Transverse colon (tissue), 4 donors: ENCODE measurements at places on chromosomes 6 and 20.

DNA sequence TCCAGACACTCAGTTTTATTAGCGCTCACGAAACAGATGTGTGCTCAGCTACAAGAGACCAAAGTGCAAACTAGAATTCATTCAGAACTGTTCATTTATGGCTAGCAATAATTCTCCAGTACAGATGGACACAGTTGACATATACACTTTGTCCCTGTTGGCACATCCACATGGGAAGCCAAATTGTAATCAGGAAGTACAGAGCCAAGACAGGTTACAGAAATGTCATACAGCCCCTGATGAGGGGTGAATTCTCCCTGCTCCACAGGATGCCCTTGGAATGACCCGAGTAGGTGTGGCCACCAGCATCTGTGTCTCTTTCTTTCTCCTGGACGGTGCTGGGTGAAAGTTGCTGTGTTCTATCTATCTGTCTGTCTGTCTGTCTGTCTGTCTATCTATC is 7.6 kb downstream of the DHX35 start:
- peak; percentile 57 for DNase-seq

- peak; percentile 33 for DNase-seq
These were observed 7.5 kb downstream of the SNX5 start for GRCh38 chr20:17960927-17961586.

DNA sequence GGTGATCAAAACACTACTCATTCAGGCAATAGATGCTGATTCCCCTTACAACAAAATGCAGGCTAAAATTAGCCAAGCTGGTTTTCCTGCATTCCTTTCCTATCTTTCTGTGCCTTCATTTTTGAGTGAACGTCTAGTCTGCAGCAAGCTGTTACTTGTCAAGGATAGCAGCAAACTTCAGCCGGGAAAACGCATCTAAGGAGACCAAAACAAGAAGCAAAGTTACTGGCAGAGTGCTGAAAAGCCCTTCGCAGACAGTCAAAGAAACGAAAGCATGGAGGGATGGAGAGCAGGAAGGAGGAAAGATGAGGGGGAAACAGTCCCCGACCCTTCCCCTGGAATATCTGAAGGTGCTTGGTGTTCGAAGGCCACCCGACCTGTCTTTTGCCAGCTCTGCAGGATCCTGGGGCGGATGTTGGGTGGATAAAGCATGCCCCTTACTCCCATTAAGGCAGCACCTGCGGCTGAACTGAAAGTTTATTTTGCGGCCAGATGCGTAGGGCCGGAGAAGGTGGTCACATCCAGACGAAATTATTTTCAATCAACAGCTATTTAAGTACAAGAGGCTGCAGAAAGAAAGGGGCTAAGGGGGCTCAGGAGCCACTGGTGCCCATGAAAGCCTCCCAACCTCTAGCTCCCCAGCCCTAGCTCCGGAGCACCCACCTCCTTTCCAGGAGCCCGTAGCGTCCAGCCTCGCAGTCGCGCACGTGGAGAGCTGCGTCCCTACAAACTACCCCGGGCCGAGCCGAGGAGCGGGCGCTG is 538 bp downstream of the FERMT1 start:
- peak; percentile 14 for DNase-seq

GRCh38 chr6:126721581-126722160 is 381.8 kb downstream of the CENPW start:
- DNase-seq, result no peak

DNA sequence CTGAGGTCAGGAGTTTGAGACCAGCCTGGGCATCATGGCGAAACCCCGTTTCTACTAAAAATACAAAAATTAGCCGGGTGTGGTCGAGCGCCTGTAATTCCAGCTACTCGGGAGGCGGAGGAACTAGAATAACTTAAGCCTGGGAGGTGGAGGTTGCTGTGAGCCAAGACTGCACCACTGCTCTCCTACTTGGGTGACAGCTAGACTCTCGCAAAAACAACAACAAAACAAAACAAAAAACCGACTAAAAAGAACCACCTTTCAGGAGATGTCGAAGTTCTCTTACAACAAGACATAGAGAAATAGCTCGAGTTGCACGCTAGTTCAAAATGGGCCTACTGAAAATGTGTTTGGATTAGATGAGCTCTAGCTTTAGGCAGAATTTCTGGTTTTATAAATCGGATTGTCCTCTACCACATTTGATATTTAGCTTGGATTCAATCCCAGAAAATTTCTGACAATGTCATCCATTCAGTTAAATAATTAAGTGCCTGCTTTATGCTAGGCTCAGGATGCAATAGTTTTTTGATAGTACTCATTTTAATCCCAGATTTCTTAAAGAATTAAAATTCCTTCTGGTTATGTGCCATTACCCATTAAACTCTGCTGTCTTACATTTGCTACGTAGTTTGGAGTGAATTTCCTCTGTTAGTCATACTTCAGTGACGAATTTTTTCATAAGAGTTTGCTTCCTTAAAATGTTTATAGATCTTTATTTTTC is 137.5 kb upstream of the SHLD1 start:
- no peak for DNase-seq

- DNase-seq, result no peak
These were observed 381.8 kb downstream of the KIF16B start for GRCh38 chr20:16191496-16191895.

GRCh38 chr6:122734529-122735395 is 44.8 kb upstream of the FABP7 start:
- no peak for DNase-seq

DNA sequence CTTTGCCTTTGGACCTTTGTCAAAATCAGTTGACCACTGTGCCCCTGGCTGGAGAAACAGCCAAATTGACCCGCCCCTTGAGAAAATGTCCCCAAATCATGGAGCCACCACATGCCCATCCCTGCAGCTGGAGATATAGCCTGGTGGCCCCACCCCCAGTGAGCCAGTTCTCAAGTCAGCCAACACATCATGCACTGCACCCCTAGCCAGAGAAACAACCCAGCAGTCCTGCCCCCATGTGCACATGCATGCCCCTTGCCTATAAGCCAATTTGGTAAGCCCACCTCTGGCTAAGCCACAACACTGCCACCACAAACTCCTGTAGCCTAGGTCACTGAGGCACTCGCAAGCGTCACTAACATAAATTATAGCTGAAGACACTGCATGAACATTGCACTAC is 174.2 kb upstream of the ECI2 start:
- no peak for DNase-seq

- no peak for DNase-seq
These were observed 411.0 kb downstream of the SYNE1 start for GRCh38 chr6:152226119-152226518.

GRCh38 chr6:41103847-41104246 is 31.1 kb downstream of the NFYA start:
- no peak for DNase-seq

DNA sequence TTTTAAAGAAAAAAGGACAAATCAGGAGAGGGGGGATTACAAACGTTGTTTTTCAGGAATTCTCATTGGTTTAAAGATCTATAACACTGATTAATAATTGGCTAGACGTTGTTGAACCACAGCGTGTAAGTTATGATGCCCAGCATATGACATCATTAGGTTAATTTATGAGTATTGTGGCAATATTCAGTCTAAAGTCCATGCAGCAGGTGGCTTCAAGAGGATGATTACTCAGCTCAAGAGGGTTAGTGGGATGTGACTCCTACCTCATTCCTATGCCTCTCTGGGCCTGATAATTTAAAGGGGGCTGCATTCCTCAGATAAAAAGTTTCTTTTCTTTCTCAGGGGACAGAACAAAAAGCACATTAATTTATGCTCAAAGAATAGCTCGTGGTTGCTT is 1309.0 kb downstream of the EPHA7 start:
- DNase-seq, result no peak

- no peak for DNase-seq
These were observed 42.1 kb downstream of the GMDS start for GRCh38 chr6:2203264-2203663.

GRCh38 chr20:9204979-9205378 is 136.1 kb downstream of the PLCB4 start:
- DNase-seq, result no peak

DNA sequence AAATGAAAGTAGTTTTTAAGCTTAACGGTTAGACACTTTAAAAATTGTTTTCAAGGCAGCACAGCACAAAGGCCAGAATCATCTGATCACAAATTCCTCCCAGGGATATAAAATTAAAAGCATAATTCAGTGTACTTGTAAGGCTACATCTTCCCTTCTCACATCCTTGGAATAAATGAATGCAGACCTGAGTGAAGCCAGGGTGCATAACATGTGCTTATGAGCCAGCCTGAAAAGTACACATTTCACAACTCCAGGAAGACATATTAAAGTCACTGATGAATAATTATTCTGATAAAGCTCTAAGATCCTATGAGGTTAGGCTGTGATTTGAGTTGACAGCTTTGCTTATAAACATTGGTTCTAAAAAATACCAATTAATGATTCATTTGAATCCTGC is 163.6 kb downstream of the BTBD9 start:
- no peak for DNase-seq

- DNase-seq, result peak; percentile 6
These were observed 23.9 kb upstream of the APMAP start for GRCh38 chr20:25016471-25016870.

GRCh38 chr20:1707588-1708449 is 50.2 kb upstream of the SIRPG start:
- no peak for DNase-seq

DNA sequence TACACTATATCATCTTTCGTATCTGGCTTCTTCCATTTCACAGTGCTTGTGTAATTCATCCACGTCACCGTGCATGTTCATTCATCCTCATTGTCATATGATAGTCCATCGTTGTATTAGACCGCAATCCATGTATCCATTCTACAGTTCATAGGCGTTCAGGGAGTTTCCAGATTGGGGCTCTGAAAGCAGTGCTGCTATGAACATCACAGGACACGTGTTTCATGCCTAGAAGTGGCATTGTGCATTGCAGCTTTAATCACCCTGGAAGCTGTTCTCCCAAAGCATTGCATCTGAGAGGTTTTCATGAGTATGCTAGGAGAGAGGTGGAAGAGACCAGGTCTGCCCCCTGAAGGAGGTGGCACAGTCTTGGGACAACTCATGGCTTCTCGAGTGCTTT is 35.3 kb downstream of the BMP7 start:
- no peak for DNase-seq

DNA sequence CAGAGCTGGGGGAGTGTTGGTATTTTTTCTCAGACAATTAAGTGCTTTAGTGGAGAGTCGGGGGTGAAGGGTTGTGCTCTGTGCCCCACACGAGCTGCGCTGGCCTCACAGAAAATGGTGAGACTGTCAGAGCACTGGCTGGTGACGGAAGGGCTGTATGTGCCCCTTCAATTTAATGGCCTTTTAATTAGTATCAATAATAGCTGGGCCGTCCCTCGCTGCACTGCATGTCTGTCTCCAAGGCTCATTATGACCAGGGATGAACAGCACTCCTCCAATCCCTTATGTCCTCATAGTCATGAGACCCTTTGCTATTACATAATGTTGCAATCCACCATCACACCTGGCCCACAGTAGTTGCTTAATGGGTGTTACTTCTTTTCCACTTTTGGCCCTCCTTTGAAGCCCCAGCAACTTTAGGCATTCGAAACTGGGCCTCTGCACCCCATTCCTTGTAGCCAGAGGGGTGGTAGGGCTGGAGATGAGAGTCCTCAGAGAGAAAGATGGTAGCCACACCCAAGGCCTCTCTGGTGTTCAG is 9.5 kb upstream of the RALY start:
- DNase-seq, result no peak

DNA sequence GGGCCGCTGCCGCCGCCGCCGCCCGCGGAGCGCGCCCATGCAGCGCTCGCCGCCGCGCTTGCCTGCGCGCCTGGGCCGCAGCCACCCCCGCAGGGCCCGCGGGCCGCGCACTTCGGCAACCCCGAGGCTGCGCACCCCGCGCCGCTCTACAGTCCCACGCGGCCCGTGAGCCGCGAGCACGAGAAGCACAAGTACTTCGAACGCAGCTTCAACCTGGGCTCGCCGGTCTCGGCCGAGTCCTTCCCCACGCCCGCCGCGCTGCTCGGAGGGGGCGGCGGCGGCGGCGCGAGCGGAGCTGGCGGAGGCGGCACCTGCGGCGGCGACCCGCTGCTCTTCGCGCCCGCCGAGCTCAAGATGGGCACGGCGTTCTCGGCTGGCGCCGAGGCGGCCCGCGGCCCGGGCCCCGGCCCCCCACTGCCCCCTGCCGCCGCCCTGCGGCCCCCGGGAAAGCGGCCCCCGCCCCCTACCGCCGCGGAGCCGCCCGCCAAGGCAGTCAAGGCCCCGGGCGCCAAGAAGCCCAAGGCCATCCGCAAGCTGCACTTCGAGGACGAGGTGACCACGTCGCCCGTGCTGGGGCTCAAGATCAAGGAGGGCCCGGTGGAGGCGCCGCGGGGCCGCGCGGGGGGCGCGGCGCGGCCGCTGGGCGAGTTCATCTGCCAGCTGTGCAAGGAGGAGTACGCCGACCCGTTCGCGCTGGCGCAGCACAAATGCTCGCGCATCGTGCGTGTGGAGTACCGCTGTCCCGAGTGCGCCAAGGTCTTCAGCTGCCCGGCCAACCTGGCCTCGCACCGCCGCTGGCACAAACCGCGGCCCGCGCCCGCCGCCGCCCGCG is 730 bp downstream of the INSM1 start:
- no peak for DNase-seq

DNA sequence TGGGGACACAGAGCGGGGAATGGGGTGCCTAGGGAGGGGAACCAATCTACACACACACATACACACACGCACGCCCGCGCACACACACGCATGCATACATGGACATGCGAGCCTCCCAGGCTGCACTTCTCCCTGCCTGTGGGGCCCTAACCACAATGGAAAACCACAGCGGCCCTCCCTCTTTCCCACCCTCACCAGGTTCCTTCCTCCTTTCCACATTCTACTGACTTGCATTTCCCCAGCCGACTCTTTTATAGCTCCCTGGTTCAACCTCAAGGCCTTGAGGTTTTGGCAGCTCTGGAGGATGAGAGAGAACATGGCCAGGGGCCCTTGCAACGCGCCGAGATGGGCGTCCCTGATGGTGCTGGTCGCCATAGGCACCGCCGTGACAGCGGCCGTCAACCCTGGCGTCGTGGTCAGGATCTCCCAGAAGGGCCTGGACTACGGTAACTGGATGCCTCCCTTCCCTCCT is at the start of gene BPI:
BPI (plus strand) TSS at position 249 of the 472 bp plus-strand sequence; CDS start at position 317, 68 bp downstream.
- no peak for DNase-seq

GRCh38 chr6:45791211-45792168 is 224.2 kb downstream of the CLIC5 start:
- DNase-seq, result no peak

- no peak for DNase-seq
These were observed 250.8 kb upstream of the RSPO3 start for GRCh38 chr6:126867641-126868040.

- no peak for DNase-seq
These were observed 33.2 kb upstream of the TAF8 start for GRCh38 chr6:42017021-42017643.

DNA sequence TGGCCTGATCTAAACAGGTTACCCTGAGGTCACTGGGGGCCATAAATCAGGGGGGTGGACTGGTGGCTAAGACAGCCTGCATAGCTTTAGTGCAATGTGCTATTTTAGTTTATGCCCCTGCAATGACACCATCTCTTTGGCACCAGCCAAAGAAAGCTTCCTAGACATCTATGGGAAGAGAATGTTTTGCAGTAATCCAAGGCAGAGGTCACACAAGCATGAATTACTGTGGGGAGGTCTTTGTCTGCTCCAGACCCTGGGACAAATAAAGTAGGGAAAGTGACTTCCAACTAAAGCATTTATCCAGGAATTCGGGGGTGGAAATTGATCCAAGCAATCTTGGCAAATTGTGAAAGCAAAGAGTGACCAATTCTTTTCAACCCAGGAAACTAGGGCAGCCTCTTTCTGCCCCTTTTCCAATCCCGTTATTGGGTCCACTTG is 5.3 kb downstream of the RIPOR2 start:
- DNase-seq, result no peak

- DNase-seq, result no peak
These were observed 210.3 kb upstream of the TSHZ2 start for GRCh38 chr20:52761867-52762266.
